ENCODE measurements at places on chromosomes 3 and 15.

GRCh38 chr3:190013943-190014924, 106.5 kb downstream of the P3H2 start:
- no peak for DNase-seq

DNA sequence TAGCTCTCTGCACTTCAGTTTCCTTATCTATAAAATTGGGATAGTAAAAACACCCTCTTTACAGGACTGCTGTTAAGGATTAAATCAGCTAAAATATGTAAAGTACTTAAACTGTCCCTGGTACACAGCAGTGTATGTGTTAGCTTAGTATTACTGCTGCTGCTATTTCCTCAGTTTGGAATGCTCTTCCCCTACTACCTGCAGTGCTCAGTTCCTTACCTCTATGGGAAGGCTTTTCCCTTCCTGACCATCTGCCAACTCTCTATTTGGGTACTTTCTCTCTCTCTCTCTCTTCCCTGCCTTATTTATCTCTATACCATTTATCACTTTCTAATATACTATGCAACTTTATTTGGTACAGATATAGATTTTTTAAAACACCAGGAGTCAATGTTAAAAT, 26.5 kb downstream of the KPNA4 start:
- no peak for DNase-seq

- DNase-seq, result no peak
These were observed 14.1 kb downstream of the LYSMD4 start for GRCh38 chr15:99719096-99719541.

DNA sequence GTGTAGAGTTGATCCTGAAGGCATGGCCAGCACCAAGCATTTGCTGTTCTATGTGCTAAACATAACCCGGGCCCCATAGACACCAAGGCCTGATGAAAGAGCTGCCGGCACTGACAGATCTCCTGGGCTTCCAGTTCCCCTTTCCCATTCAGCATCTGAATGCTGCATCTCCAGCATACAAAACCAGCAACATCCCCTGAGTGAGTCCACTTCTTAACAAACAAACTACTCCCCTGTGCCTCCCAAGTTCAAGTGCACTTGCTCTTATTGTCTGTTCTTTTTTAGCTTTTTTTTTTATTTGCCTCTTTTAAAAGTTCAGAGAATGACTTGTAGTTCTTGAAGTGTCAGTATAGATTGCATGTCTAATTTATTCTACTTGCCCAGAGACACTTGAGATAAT, 156.0 kb downstream of the EDEM1 start:
- DNase-seq, result no peak

DNA sequence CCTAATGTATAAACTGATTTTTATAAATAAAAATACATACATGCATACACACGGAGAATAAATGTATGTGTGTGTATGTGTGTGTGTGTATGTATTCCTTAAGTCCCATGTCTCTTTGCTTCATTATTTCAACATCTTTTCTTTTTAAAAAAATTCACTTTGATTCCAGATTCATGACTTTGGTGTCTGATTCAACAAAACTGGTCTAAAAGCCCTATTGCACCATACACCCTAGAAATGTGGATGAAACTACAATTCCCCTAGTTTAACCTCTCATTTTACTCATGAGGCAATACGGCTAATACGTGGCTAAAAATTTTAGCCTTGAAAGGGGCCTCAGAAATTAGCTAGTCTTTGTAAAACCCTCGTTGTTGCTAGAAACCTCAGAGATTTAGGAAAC, 228.1 kb downstream of the ADAMTS9 start:
- no peak for DNase-seq

DNA sequence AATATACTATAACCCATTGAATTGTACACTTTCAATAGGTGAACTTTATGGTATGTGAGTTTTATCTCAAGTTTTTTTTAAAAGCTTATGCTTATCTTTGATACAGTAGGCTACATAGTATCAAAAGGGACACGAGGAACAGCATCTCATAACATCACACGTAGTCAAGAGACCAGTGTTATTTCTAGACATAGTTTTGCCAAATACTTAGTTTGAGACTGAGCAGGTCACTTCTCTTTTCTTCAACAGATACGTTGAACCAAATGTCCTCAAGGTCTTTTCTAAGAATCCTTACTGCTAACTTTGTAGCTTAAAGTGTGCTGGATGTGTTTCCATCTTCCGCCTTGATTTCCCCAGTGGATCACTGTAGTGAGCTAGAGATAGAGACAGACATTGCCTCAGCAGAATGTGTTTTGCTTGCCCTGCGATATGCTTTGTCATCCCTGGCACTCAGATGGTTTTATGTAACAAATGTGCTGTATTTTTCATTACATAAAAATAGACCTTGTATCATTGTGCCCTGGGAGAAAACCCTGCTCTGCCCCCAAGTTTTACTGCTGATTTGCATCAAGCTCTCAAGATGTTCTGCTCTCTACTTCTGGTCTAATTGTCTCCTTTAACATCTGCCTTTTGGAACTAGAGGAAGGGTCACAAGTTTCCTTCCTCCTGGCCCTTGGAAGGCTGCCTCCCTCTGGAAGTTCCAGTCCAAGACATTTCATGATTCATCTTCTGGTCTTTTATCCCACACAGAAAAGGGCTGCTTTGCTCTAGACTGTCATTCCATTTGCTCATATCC, 426.4 kb upstream of the RGMA start:
- no peak for DNase-seq

- no peak for DNase-seq
These were observed 54.7 kb downstream of the QTRT2 start for GRCh38 chr3:114111060-114111770.

DNA sequence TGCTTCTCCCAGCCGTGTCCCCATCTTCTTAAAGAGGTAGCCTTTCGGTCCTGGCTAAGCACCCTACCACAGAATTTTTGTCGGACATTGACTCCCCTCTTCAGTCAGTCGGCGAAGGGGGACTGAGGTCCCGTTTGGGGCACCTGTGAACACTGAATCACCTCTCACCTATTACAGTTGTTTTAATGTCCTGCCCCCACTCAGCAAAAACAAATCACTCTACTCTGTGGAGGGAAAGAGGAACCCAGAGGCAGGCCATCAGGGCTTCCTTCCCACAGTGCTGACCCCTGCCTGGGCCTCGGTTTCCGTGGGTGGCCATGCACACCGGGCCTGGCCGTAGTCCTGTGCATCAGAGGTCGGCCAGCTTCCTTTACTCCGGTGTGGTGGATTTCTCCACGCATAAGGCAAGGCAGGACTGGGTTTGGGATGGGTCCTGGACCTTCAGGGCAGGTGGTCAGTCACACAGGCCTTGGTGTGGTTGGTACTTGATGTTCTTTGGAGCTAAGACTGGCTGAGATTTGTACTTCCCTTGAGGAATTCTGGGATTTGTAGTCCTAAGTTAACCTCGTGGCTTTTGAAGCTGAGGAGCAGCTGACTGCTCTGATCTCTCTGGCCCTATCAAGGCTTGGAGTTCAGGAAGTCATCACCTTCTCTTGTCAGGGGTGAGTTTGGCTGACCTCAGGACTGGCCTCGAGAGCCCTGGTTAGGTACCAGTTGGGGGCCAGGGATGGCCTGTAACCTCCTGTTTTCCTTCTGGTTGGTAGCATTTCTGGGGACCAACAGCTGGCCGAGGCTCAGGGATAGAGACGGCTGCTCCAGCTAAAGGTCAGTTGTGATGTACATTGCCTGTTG, 627 bp upstream of the FAM131A start:
- no peak for DNase-seq

GRCh38 chr3:127711896-127712295, 39.1 kb downstream of the ABTB1 start:
- DNase-seq, result no peak

- no peak for DNase-seq
These were observed 261.3 kb upstream of the TLE3 start for GRCh38 chr15:70358871-70359647.

DNA sequence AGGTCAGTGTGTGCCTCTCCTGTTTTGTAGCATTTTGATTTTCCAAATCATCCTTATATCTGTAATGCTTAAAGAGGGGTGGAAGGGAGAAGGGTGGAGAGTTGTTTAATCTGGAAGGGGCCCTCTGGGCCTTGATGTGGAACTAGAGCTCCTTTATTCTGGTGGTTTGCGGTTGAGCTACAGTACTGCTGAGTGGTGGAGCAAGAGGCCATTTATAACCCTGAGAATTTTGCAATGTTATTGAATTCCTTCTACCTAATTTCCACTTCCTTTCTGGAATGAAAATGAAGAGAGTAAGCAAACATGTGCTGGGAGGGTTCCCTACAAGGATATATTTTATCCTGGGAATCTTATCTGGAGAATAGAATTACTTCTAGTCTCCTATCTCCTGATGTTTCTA, 35.3 kb upstream of the TUBGCP5 start:
- DNase-seq, result no peak
